ENCODE measurements at places on chromosomes 7 and 10. TPM values are rescaled to one million over a fixed set of nuclear protein-coding genes. Genes with fewer than 3 reads are reported as not detected.

DNA sequence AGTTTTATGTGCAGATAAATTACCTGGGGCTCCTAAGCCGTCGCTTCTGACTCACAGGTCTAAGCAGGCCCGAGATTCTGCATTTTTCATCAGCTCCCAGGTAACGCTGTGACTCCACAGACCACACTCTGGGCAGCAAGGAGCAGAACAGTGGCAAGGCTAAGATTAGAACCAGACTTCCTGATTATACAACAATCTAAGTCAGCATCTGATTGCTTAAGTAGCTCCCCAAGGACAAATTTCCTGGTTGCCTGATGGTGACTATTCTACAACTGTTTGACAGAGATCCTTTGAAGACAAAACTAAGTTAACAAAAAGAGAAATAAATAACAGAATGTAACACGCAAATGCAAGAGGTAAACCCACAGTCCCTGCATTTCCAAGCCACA, 69.0 kb downstream of the CREB3L2 start:
- peak overlapping the region; percentile 16 for H3K27ac ChIP-seq
- no peak for DNase-seq
- H3K4me1 ChIP-seq: peaks cover 47% of the 10 kb centered on the region
- no peak overlapping the region for H3K4me3 ChIP-seq
- no peaks in the 10 kb centered on the region for H3K27me3 ChIP-seq

- H3K4me1 ChIP-seq: peaks cover 6% of the 10 kb centered on the region
- H3K4me3 ChIP-seq: no peak overlapping the region
- no peak for DNase-seq
- no peak overlapping the region for H3K27ac ChIP-seq
- no peaks in the 10 kb centered on the region for H3K27me3 ChIP-seq
Measured at GRCh38 chr7:28759475-28759971, 198.6 kb downstream of the TRIL start.

DNA sequence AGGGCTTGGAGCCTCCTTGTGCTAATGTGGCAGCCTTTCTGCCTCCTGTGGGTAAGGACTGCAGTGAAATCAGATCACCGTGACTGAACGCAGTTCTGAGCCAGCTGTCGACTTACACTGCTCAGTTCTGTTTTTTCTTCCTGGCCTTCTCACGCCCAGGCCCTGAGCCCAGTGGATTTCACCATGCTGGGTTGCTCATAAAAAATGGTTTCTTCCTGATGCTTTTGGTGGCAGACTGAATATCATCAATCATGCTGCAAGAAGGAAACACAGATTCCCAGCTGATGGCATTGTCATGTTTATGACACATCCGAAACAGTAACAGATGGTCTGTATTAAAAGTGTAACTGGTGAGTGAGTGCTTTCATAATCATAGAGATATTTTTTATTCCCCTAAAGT, 389.6 kb downstream of the GALNT17 start:
- H3K36me3 ChIP-seq: peaks cover 58% of the 10 kb centered on the region
- H3K4me1 ChIP-seq: no peaks in the 10 kb centered on the region
- no peak overlapping the region for H3K27ac ChIP-seq
- no peak overlapping the region for H3K4me3 ChIP-seq
- H3K27me3 ChIP-seq: no peaks in the 10 kb centered on the region

TMEM273 gene
- total RNA-seq: 0.27 TPM

ZNF92 gene
- 30.7 TPM for total RNA-seq

DNA sequence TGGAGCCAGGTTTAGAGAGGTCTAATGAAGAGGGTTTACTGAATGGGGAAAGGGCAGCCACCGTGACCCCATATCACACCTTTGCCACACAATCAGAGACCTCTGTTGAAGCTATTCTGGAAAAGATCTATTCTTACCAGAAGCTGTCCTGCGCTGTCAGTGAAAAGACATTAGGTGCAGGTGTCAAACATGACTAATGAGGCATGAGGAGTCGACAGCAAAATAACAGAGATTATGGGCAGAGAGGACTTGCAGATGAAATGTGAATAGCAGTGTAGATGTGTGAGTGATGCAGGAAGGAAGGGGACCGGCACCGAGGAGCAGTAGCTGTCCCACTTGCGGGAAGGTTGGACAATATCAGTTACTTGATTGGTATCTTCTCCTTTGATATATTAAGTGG, 627.7 kb upstream of the GALNT17 start:
- no peak for DNase-seq
- H3K27me3 ChIP-seq: peaks cover 5% of the 10 kb centered on the region
- H3K4me1 ChIP-seq: 0 out of 2 replicates have a peak, but pooled peaks cover 3% of the 10 kb centered on the region
- no peaks in the 10 kb centered on the region for H3K36me3 ChIP-seq
- H3K27ac ChIP-seq: no peak overlapping the region

GRCh38 chr7:80896906-80897598, 21.8 kb downstream of the SEMA3C start:
- H3K4me1 ChIP-seq: peaks cover 6% of the 10 kb centered on the region
- DNase-seq: no peak
- peak overlapping the region; percentile 27 for H3K27ac ChIP-seq
- no peaks in the 10 kb centered on the region for H3K27me3 ChIP-seq
- H3K4me3 ChIP-seq: no peak overlapping the region

- peaks cover 21% of the 10 kb centered on the region for H3K36me3 ChIP-seq
- no peak overlapping the region for H3K4me3 ChIP-seq
- no peak overlapping the region for H3K27ac ChIP-seq
- H3K27me3 ChIP-seq: peaks cover 88% of the 10 kb centered on the region
Measured at GRCh38 chr7:50959991-50960390, 177.3 kb upstream of the GRB10 start.
